Stimulated activated CD4-positive, alpha-beta T cell treated with anti-CD3 and anti-CD28 coated beads, Interleukin-15, amount 100 ng/mL, for 1 hour (primary cell): ENCODE measurements at places on chromosomes 4 and X.

DNA sequence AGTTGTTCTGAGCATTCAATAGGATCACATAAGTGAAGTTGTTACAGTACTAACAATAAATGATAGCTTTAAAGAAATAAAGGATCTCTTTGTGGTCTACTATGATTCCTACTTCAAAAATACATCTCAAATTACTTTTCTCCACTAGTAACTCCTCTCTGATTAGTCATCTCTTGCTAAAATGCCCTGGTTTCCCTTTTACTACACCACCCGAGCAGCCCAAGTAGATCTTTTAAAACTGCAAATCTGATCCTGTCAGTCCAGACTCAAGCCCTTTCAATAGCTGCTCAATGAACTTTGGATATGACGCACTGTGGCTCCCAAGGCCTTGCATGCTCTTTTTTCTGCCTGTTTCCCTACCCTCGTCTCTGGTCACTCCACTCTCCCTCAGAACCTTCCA lies 97.5 kb downstream of the MAOA start:
- no peak for DNase-seq

- DNase-seq = no peak
Observed at GRCh38 chr4:110681381-110681780, 58.5 kb upstream of the PITX2 start.

DNA sequence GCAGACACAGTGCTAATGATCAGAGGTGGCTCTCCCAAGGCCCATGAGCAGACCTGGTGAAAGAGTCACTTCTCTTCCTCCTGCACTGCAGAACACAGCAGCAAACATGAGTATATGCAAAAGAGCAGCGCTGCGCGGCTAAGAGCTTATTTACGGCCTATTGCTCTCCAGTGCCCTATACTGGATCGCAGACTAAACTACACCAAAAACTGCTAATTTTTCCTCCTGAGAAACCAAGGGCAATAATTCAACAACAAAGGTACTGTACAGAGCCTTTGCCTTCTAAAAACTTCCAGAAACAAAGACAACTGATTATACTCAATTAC lies 702.5 kb downstream of the ARAP2 start:
- DNase-seq = no peak

GRCh38 chrX:39442332-39442731 lies 641.1 kb downstream of the MID1IP1 start:
- DNase-seq = no peak

DNA sequence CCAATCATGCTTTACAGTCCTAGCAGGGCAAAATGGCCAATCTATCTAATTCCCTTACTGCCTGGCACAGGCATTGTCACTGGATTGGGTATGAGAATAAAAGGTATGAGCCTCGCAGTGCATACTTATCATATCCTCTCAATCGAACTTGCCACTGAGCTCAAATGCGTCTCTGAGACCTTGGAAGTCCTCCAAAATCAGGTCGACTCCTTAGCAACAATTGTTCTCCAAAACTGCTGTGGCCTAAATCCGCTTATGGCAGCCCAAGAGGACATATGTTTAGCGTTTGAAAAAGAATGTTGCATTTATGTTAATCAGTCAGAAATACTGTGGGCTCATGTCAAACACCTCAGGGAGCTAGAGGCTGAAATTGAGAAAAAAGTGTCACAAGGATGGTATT lies 69.7 kb downstream of the SPIN4 start:
- no peak for DNase-seq
